RCC 7860 (cell line): ENCODE measurements at places on chromosomes 2 and 18.

GRCh38 chr2:200786423-200786822 is 25.3 kb upstream of the BZW1 start:
- DNase-seq: no peak

- peak; percentile 91 for DNase-seq
These were observed 74.2 kb downstream of the SH3BP4 start for GRCh38 chr2:235025800-235026536.

DNA sequence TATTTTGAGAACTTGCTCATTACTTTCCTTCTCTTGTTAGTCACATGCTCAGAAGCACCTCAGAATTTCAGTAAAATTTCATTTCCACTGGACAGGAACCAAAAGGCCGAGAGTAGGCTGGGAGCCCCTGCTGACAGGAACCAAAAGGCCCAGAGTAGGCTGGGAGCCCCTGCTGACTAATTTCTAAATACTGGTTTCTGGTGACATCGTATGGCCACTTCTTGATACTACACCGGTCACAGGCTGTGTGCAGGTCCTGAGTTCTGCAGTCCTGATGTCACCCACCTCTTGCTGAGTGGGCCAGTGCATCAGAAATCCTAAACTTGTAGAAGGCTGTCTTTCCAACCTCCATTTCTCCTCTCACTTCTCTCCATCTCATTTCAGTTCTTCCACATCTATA is 17.7 kb upstream of the EN1 start:
- peak; percentile 52 for DNase-seq

- no peak for DNase-seq
These were observed 391.2 kb upstream of the POU3F3 start for GRCh38 chr2:104462731-104463130.

- DNase-seq: no peak
These were observed 76.0 kb upstream of the SLC66A3 start for GRCh38 chr2:11079136-11079824.

DNA sequence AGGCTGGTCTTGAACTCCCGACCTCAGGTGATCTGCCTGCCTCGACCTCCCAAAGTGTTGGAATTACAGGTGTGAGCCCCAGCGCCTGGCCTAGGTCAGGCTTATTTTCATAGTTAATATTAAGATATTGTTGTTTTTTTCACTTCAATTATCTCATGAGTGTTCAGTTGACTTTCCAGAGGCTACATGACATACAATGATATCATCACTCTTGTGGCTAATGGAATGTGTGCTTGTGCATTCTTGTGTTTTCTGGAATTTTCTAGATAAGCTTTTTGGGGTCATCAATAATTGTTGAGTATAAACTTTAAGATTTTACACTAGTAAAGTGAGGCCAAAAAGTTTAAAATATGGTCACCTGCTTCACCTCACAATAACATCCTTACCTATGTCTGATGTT is 180.9 kb downstream of the FIGN start:
- DNase-seq: no peak

DNA sequence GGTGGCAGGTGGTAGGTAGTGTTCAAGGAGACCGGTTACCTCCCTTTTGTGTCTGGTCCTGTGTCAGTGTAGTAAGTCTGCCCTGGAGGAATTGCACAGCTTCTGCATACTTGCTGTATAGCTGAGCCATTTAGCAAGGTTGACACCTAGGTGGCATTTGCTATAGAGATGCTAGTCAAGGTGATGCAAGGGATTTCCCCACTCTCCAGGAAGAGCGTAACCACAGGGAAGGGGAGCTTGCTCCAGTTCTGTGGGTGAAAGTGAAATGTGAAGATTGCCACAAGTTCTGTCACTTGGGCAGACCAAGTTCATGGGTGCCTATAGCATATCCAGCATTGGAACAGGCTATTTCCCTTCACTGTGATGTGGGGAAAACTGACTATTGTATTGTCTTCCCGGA is 28.1 kb downstream of the NAT8 start:
- DNase-seq: no peak

GRCh38 chr18:36974686-36975085 is 145.8 kb downstream of the KIAA1328 start:
- no peak for DNase-seq

DNA sequence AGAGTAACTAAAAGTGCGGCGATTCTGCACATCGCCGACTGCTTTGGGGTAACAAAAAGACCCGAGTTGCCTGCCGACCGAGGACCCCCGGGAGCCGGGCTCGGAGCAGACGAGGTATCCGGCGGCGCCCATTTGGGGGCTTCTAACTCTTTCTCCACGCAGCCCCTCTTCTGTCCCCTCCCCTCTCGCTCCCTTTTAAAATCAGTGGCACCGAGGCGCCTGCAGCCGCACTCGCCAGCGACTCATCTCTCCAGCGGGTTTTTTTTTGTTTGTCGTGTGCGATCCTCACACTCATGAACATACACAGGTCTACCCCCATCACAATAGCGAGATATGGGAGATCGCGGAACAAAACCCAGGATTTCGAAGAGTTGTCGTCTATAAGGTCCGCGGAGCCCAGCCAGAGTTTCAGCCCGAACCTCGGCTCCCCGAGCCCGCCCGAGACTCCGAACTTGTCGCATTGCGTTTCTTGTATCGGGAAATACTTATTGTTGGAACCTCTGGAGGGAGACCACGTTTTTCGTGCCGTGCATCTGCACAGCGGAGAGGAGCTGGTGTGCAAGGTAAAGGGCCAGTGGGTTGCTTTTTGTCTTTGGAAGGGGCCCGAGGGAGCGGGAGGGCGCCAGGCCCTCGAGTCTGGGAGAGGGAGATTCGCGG is 1.4 kb downstream of the TRIB2 start:
- DNase-seq: no peak
